ENCODE measurements at places on chromosomes 7 and 10.

GRCh38 chr10:86361156-86362128 lies 5.2 kb downstream of the GRID1 start:
- no peak for DNase-seq

DNA sequence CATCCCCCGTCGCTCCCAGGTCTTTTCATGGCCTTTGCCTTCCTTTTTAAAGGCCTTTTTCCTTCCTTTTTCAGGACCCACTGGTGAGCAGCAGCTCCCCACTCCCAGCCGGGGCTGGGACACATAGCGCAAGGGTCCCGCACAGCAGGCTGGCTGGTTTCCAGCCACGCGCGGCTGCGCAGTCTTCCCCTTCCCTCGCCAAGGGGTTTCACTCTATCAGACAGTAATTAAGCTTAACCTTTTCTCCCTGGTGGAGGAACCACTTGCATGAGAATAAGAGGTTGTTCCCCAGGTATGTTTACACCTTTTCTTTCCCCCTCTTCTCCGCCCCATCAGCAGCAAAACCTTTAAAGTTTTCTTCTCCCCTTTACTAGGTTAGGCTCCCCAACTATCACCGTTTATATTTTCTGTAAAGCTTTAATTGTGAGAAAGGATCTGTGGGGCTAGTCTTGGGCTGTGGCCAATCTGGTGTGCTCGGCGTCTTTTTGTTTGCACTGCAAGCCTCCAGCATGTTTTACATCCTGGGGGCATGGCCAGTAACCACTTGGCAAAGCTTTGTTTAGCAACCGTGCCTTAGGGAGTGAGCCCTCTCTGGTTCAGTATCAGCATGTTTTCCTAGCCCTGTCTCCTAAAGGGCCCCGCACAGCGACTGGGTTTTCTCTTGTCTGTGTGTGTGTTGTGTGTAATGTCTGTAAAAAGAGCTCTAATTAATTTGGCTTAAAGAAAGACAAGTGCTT lies 219.6 kb downstream of the PHF14 start:
- DNase-seq: peak; percentile 41

- no peak for DNase-seq
Observed at GRCh38 chr7:99679400-99680191, at the start of gene CYP3A5. Gene CYP3A5 (minus strand): TSS chr7:99679996. CDS start chr7:99679896, 100 bp downstream.

- no peak for DNase-seq
Observed at GRCh38 chr7:85052056-85052737, 134.7 kb downstream of the SEMA3D start.

- no peak for DNase-seq
Observed at GRCh38 chr10:43417950-43418768, 9.2 kb upstream of the HNRNPF start.

DNA sequence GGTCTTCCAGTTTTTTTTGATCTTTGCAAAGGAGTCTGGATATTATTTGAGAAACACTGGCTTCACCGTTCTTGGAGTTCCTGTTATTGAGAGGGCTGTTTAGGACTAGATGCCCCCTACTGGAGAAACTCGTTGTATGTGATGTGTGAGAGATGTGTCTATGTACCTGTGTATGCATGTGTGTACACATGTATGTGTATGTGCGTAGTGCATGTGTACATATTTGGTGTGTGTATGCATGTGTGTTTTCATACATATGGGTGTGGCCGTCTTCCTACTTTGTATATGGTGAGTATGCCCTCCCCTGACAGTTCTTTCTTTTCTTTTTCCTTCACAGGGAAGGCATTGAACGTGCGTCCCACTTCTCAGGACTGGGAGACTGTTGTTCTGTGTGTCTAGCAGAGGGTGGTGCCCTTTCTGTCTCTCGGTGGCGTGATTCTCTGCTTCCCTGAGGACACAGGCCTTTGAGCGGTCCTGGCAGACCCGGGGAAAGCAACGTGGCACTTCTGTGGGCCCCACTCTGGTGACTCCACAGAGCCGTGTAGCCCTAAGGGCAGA lies 3.0 kb upstream of the CALHM3 start:
- peak; percentile 66 for DNase-seq
